Stimulated activated CD4-positive, alpha-beta T cell treated with anti-CD3 and anti-CD28 coated beads, Interleukin-1b, Interleukin-23, amount 100 ng/mL, for 1 hour (primary cell): ENCODE measurements at places on chromosomes 4 and X.

DNA sequence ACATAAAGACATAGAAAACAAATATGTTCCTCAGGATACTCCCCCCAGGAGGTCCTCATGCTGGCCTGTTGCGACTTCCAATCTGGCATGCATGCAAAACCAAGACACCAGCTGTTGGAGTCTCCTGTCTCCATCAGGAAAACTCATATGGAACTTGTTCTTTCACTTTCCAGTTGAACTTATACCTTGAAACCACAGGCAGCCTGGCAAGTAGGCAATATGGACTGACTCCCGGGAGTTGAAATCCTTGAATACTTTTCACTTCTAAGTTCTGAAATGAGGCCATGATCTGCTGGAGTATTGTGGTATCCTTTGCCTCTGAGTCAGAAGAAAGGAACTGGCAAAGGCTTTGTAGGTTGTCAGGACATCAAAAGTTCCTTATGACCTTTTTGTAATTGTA is 444.2 kb downstream of the IDS start:
- DNase-seq, result no peak

DNA sequence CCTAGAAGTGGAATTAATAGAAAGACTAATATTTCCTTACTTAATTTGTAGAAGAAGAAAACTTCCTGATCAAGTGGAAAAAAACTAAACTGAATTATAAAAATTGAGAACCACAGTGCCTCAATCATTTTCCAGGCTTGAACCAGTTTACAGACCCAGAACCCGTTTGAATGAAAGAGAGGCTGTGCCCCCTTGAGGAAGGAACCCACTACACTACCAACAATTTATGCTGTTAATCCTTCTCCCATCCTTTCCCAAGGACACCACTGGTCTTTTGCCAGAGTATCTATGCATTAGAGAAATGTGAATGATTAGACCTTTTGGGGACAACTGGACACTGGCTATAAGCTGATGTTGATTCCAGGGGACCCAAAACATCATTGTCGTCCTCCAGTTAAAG is 842.6 kb downstream of the TECRL start:
- DNase-seq, result no peak

DNA sequence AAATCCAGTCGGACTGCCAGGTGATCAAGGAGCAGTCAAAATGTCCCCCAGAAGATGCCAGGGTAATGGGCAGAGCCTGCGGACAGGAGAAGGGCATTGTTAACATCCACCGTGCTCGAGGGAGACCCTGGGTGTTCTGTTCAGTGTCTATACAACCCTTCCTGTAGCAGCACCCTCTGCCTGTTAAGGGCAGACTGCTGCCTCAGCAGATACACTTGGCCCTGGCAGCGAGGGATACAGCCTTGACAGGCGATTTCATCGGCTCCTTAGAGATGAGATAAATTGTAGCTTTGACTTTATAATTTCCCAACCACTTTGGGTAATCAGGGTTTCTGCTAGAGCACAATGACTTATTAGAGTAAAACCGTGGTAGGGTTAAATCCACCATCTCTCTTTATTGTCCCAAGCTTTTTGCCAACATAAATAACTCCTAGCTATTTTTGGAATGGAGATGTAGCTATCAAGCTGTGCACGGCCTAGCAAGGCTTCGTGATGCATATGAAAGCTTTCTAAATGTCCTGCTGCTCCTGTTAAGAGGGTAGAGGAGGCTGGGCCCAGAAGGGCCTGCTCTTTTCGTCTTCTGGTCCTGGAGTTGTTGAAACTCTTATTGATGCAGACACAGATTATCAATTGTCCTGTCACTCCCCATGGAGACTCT is 195.9 kb downstream of the CPEB2 start:
- no peak for DNase-seq

GRCh38 chr4:168711197-168712140 is 214.6 kb downstream of the PALLD start:
- DNase-seq, result no peak

DNA sequence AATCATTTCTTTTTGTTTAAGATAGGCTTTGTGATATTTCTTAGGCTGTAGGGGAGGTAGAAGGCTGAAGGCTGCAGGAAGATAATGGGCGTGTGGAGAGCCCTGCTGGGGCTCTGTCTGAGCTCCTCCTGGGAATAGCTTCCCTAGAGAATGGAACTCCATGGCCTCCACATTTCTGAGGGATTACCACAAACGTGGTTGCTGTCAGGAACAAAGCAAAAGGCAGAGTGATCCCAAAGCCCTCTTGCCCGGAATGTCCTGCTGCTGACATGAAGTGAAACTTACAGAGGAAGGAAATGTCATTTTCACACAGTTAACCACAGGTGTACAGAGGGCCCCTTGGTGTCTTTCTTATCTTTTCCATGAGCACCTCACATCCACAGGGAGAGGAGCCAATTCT is 89.3 kb downstream of the DDIT4L start:
- DNase-seq, result no peak

DNA sequence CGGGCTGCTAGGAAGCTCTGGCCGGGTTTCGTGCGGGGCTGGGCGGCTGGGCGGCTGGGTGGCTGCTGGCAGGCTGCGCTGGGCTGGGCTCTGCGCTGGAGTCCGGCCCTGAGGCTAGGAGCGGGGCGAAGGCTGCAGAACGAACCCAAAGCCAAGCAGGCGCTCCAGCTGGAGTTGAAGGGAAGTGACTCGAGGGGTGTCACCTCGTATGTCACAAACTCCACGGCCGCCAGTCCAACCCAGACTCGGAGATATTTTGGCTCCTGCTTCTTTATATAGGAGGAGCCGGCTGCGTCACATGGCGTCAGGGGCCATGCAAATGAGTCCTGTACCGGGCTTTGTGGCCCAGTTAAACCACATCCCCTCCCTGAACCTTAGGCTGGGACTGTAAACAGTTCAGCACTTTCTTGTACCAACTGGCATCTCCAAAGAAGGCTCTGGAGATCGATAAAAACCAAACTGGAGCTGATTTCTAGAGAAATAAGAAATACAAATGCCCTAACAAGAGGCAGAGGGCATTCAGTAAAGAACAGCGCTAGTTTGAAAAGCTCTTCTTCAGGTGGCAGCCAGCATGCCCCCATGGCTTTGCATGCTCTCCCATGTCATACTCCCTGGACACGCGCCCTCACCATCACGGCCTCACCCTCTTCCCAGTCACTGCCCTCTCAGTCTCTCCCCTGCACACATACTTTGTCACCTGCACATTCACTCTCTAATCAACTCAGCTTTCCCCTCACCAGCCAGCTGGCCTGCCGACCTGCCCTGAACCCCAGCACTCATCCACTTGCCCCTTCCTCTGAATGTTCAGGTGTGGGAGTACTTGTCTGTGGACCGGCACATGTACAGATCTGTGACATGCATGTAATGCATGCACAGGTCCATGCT is 58.5 kb downstream of the TSC22D3 start:
- DNase-seq, result peak; percentile 74

- DNase-seq, result no peak
These were observed 46.4 kb downstream of the CHIC2 start for GRCh38 chr4:54017974-54018373.

GRCh38 chr4:10981096-10981495 is 296.5 kb upstream of the CLNK start:
- DNase-seq, result no peak

DNA sequence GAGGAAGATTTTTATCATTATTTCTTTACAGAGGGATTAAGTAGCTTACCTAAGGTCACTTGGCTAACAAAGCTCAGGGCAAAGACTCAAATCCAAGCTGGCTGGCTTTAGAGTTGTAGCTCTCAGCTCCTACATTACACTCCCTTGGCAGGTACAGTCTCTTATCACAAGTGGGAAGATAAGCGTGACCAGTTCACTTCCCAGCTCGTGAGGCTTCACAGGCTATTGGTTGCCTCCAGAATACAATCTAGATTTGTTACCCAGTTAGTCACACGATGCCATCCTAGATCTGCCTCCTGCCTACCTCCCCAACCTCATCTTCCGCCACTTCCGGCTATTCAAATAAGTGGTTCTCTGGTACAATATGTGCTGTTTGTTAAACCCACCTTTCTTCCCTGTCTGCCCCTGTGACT is 3.7 kb downstream of the MMRN1 start:
- no peak for DNase-seq

DNA sequence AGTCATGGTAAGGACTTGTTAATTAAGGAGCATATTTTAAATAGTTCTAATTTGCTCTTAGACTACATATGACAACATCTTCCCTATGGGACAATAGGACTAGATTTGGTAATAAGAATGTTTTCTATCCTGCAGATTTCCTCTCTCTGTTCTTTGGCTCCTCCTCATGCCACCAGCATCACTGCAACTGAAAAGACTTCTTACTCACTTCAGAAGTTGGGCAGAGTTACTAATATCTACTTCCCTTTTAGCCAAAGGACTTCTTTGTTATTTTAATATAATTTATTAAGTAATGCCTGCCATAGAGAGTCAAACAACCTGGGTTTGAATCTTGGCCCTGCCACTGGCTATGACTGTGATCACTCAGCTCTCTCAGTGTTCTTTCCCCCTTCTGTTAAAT is 16.4 kb downstream of the MMAA start:
- no peak for DNase-seq

GRCh38 chrX:153719701-153720100 is 4.5 kb downstream of the BCAP31 start:
- DNase-seq, result no peak

- no peak for DNase-seq
These were observed 796 bp upstream of the ZNF141 start for GRCh38 chr4:336893-337142.

DNA sequence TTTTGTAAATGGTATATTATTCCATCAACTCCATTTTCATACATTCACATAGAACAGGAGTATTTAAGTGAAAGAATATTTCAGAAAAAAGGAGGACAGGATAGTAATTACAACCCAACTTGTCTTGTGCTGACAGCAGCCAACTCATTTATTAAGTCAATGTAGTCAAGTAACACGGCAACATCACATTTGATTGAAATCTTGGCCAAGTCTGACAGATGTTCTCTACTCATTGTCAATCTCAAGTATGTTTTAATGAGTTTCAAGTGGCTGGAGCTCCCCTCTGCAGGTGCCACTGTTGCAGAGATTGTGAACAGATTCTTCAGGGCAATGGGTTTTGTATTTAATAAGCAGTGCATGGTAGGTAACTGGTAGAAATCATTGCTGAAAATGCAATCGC is 332.5 kb downstream of the C4orf33 start:
- DNase-seq, result no peak

GRCh38 chrX:103254171-103254824 is 657 bp downstream of the TCEAL8 start:
- DNase-seq, result no peak

GRCh38 chrX:6778544-6779503 is 243.9 kb upstream of the VCX3A start:
- no peak for DNase-seq

DNA sequence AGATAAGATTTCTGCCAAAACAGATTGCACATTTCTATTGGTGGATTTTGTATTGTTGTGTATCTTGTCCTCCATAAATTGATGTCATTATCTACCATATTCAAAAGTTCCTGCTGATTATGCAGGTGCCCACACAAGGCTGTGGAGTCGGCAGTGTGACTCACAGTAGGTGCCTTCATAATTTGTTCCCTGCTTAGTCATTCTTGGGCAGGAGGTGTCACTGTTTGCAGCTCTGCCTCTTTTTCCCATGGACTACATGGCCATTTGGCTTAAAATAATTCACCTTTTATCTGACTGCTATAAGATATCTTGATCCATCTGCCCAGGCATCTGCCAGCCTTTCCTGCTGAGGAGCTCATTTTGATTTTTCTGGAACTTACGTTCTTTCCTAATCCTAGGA is 33.6 kb upstream of the ENPEP start:
- no peak for DNase-seq

DNA sequence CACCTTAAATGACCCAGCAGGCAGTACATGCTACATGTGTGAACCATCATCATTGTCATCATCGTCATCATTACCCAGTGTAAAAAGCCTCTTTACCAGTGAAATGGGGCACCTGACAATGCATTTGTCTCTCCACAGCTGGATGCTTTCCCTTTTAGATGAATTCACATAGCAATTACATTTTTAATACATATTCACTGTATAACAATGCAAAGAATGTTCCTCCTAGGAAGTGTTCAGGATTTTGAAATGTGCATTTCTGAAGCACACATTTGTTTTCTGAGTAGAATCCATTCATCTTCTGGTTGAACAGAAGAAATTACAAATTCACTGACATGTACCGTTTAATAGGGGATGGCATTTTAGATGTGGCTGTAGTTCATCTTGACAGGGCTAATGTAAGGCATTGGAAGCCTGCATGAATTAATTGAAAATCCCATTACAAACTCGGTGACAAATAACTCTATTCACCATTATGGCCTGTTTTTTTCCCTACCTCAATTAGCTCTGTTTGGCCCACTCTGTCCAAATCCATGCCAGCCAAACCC is 111.1 kb downstream of the SH3RF1 start:
- no peak for DNase-seq

- DNase-seq, result no peak
These were observed 408.6 kb downstream of the FAM47B start for GRCh38 chrX:35351212-35351611.

GRCh38 chrX:15838017-15838416 is 16.6 kb downstream of the AP1S2 start:
- DNase-seq, result no peak

DNA sequence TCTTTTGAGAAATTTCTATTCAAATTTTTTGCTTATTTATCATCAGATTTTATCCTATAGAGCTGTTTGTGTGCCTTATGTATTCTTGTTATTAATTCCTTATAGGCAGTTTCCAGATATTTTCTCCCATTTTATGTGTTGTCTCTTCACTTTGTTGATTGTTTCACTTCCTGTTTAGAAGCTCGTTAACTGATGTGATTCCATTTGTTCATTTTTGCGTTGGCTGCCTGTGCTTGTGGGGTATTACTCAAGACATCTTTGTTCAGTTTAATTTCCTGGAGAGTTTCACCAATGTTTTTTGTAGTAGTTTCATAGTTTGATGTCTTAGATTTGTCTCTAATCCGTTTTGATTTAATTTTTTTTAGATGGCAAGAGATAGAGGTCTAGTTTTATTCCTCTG is 14.6 kb downstream of the ZNF718 start:
- DNase-seq, result no peak

- DNase-seq, result no peak
These were observed 5.4 kb downstream of the PGK1 start for GRCh38 chrX:78109458-78109857.

- no peak for DNase-seq
These were observed at the start of gene MAGEE2 for GRCh38 chrX:75784680-75785491. MAGEE2 (minus strand) TSS chrX:75785254; CDS start chrX:75785051, 203 bp downstream.

- no peak for DNase-seq
These were observed 24.2 kb upstream of the GDPD2 start for GRCh38 chrX:70398899-70399298.

DNA sequence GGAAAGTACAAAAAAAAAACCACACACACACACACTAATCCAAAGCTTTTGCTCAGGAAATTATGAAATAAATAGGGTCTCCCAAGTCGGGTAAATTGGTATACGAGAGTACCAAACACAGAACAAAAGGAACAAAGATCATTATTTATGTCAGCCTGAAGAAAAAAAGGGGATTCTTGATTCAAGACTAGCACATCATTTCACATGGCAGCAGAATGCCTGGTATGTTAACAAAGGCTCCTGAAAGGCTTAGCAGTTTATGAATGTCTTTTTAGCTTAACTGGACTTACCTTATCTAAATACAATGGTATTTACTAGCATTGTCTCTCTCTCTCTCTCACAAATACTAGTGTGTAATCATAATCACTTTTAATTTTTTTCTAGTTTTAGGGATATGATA is 11.3 kb downstream of the RAP2C start:
- DNase-seq, result no peak

- DNase-seq, result no peak
These were observed 521.2 kb downstream of the MID1IP1 start for GRCh38 chrX:39322496-39322895.
